HS-27A (cell line): ENCODE measurements at places on chromosomes 3 and 15.

DNA sequence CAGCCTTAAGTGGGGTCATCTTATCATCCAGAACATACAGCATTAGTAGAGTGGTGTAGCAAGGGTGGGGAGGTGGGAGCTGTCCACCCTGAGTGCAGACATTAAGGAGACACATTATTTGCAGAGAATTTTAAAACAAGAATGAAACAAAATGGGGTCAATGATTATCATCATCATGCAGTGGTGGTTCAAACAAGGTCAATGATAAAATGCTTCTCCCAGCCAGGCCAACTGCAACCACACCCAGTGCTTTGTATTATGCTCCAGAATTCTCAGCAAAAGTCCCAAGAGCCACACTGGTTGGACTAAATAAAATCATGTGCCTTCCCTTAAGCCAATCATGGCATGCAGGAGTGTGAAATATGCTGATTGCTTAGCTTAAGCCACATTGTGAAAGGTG, 96.7 kb upstream of the FHIT start:
- no peak for DNase-seq

GRCh38 chr3:97438131-97438530, 326.4 kb upstream of the ARL6 start:
- no peak for DNase-seq

DNA sequence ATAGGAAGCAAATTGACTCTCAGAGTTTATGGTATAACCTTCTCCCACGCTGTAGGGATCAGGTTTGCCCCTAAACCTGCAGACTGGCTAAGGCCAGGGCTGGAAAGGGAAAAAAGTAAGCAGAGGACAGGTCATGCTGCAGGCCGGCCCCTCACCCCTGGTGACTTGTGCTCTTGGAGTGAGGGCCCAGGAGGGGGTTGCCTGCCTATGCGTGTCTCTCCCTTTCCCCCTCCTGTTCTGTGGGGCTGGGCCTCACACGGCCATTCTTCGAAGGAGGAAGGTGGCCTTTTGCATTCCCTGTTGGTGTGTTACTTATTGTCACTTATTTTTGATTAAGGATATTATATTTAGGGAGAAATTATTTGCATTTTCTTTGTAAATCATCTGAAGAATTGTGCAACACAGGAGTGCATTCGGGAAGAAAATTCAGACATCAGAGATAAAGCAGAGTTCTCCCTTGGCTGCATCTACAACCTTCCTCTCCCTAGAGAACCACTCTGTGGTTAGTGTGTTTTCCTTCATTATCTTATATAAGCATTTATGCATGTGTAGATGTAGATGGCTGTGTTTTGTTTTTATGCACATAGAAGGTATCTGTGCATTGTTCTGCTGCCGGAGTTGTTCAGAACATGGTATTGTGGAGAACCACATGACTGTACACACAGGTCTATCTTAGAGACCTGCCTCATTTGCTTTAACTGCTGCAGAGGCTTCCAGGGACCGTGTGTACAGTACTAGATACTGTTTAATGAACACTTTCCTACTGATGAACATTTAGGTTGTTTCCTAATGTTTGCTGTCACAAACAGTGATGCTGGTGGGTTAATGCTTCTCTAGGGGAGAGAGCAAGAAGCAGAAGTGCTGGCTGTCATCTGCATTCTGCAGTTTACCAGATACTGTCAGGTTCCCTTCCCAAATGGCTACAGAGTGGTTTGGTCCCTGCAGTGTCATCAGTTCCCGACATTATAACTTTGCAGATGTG, 133.5 kb downstream of the APBA2 start:
- no peak for DNase-seq

- no peak for DNase-seq
Measured at GRCh38 chr3:37308247-37308646, 133.9 kb upstream of the LRRFIP2 start.

DNA sequence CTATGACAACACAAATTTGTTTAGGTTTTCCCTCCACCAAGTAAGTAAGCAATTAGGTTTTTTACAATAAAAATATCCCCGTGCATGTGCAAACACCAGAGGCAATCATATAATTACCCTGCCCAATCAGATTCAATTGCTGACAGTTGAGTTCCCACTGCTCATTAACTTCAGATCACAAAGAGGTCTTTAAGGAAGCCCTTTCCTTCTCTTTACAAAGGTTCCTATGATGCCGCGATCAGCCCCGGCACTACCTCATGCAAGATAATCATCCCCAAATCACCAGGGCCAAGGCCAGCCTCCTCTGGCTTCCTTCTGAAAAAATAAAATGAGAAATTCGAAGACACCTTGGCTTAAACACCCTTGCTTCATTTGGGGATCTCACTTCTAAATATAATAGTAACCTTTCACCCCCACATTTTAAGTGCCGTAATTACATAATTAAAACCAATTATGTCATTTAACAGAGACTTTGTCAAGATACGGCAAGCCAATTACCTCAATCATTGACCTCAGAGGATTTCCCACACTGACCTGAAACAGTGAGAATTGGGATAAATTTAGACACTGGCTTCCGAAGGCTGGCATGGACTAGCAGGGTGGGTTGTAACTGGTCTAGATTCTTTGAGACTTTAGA, 121.3 kb upstream of the WNT5A start:
- DNase-seq: no peak

GRCh38 chr15:77822631-77823230, 190.0 kb upstream of the LINGO1 start:
- no peak for DNase-seq

- DNase-seq: no peak
Measured at GRCh38 chr15:54312528-54312927, 334.3 kb downstream of the UNC13C start.
